RCC 7860 (cell line): ENCODE measurements at places on chromosomes 7 and 10.

GRCh38 chr7:155348806-155349205 is 51.1 kb downstream of the INSIG1 start:
- DNase-seq = no peak

DNA sequence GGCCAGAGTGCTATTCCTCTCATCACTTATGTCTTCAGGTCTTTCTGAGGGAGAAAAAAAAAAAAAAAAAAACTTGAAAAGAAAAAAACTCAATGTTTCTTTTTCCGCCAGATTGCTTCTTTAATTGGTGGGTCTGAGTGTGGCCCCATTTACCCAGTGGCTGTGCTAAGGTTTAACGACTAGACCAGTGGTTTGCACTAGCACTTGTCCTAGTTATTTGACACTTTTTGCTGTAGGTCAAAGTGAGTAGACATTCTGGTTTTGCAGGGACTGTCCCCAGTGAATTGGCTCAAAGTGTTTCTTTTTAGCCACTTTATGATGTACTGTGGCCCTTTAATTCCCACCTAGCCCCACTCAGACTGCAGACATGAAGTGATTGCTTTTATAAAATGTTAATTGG is 273.3 kb downstream of the PTEN start:
- no peak for DNase-seq

GRCh38 chr7:141452911-141453310 is 98.3 kb upstream of the AGK start:
- DNase-seq = no peak

GRCh38 chr10:24603333-24603732 is 120.4 kb downstream of the ARHGAP21 start:
- peak; percentile 59 for DNase-seq

GRCh38 chr7:24968165-24968564 is 11.8 kb downstream of the OSBPL3 start:
- DNase-seq = peak; percentile 53

DNA sequence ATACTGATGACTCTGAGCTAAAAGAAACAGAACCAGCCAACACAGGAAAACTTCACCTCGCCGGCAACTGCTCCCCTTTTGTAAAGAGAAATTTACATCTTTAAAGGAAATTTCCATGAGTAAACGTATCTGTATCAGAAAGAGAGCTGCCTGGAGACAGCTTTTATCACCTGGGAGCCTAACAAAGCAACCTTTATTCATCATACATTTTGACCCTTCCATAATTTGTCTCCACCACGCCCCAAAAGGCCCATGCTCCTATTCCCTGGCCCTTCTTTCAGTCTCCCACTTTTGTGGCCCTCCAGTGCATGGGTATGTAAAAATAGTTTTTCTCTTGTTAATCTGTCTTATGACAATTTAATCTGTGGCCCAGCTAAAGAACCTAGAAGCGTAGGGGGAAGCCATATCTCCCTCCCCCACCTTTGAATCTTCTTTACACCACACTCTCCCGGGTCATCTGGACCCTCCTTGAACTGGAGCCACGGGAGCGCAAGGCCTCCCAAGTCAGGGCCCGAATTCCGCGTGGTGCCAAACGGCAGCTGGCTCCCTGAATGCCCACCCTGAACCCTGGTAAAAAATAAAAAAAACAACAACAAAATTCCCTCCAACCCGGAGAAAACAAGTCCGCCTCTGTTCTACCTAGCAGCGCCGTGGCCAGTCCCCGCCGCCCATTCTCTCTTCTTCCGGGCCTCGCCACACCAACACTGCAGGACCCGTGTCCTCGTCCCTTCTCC is 15.4 kb upstream of the FKBP9 start:
- no peak for DNase-seq

- no peak for DNase-seq
Measured at GRCh38 chr10:128763588-128763987, 637.4 kb upstream of the MKI67 start.

- no peak for DNase-seq
Measured at GRCh38 chr10:125133696-125134482, 26.5 kb downstream of the CTBP2 start.

GRCh38 chr10:102729029-102730026 is 14.4 kb upstream of the WBP1L start:
- peak; percentile 60 for DNase-seq

GRCh38 chr10:24897326-24897926 is 55.0 kb downstream of the PRTFDC1 start:
- DNase-seq = peak; percentile 63

DNA sequence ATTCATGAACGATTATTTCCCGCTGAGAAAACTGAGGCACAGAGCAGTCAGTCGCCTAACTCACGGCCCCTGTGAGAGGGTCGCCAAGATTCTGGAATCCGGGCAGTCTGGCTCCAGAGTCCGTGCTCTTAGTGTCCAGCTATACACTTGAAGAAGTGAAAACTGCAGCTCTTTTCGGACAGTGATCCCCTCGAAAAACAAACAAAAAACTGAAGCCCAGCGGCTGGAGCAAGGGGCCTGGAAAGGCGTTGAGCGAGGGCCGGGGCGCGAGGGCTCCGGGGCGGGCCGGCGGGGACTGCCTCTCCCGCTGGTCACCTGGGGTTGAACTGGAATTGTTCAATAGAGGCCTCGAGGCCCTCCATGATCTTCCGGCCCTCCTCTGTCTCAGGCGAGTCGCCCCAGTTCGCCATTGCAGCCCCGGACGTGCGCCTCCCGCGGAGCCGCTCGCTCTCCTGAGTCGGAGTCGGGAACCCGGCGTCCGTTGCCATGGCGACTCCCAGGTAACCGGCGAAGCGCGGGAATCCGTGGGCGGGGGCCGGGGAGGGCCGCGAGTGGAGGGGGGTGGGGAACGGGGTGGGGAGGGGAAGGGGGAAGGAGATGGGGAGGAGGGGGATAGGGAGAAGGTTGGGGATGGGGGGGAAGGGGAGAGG is 881 bp downstream of the C10orf67 start:
- no peak for DNase-seq

DNA sequence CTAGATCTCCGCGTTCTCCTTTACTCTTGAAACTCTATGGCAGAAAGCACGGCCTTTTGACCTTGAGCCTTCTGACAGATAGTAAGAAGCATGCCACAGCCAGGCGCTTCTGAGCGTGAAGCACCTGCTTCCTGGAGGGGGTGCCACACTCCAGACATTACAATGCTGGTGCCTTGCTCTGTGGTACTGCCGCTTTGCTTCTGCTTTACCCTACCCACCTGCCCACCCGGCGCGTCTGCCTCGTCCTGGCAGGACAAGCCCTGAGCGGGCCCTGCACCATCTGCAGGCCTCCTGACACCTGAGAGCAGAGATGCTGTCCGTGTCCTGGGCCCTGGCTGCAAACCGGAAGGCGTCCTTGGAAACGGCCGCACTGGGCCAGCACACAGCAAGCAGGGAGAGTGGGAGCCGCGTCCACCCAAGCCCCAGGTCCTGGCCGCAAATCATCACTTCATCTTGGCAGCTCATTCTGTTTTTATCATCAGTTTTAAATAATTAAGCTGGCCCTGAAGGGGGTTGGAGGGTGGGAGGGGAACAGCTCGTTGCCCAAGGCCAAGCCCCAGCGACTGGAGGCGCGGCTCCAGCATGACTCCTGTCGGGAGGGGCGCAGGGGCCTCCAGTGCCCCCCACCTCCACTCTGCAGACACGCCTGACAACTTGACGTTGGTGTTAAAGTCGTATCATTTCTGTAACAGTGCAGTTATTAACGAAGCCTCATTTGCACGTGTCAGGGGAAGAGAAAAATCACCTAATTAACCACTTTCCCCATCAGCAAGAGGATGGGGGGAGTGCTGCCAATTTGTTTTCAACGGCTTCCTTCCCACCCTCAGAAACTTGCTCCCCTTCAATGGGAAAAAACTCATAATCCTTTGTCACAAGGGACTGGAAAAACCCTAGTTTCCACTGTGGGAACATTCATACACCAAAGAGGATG is 132.2 kb downstream of the MAD1L1 start:
- no peak for DNase-seq

DNA sequence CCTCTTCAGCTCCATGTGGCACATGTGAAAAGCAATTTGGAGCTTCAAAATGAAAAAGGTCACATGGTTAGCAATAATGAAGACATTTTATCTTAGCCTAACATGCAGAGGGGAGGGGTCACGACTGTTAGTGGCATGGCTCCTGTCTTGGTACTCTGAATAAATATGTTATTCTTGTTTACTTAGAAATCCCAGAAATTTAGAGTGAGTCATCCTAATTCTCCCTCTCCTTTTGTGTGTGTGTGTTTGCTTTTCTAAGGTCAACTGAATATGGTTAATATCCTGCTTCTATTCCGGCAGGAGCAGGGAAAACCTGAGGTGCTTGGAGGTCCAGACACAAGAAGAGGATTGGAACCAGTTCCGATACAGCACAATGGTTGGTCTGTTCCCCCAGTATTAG is 17.6 kb downstream of the BCCIP start:
- no peak for DNase-seq

GRCh38 chr10:58820386-58820785 is 307.7 kb downstream of the BICC1 start:
- DNase-seq = no peak

DNA sequence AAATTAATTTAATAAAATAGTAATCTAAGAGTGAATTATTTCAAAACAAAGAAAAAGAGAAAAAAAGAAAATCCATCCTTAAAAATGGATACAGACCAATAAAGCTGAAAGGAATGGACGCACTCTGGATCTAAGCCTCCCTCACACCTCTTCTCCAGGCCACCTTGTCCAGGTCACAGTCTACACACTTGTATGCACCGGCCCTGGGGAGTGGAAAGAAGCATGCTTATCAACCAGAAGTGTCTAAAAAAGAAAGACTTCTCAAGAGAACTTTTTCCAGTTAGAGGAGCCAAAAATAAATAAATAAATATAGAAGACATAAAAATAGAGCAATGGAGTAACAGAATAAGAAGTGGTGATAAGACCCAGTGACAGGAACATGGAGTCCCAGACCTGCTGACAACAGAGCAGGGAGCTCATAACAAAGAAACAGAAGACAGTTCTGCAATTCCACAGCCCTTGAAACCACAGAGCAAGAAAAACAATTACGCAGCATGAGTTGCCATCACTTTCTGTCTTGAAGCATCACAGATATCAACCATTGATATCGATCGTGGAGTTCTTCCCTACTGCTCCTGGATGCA is 311.7 kb upstream of the NFE2L3 start:
- DNase-seq = no peak

DNA sequence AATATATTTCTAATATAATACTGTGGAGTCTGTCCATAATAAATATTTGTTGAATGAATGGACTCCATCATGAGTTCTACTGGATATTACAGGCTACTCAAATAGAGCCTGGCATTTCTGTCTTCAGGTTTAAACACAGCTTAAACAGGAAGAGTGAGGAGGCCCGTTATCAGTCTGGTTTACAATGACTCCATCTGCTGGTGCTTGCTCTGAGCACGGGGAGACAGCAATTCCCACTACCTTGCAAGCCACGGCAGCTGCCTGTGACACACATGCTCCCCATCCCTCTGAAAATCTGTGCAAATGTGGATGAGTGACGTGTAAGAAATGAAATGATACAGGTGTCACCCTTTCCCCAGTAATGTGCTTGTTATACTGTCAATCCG is 293.5 kb upstream of the IMMP2L start:
- DNase-seq = no peak

DNA sequence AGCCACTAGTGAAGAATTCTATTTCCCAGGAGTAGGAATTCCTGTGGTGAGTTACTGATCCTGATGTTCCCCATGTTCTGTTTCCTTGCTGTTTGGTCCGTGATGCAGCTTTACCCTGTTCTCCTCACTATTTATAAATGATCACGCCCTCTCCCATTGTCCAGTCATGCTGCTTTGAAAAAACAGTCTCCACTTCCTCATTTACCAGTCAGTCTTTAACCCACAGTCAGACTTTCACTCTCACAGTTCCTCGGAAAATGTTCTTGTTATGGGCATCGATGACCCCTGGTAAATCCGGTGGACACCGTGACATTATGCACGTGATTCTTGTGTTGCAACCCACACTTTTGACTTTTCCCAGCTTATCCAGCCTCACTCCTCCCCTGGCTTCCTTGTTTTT is 14.4 kb downstream of the SCIN start:
- peak; percentile 34 for DNase-seq

GRCh38 chr10:13417459-13418126 is 69.5 kb upstream of the SEPHS1 start:
- DNase-seq = peak; percentile 33

GRCh38 chr10:114603948-114604347 is 54.1 kb downstream of the ABLIM1 start:
- DNase-seq = peak; percentile 49

- DNase-seq = no peak
Measured at GRCh38 chr10:69051710-69052487, 36.0 kb upstream of the SRGN start.

DNA sequence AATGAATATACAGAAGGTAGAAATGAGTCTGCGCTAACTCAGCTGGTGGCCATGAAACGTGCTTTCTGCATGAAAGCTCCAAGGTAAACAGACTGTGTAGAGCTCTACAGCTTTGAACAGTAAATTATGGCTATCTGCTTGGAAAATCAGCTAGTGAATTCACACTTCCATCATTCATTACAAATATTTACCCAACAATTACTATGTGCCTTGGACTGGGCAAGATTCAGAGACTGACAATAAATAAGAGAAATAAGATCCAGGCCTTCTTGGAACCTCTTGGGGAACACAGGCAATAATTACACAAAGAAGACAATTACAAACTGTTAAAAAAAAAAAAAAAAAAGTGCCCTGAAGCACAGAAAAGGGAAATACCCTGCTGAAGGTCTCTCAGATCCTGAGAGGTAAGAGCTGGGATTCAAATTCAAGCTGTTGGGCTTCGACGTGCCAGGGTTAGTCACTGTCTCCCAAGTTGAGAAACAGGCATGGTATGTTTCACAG is 15.8 kb downstream of the TSPAN12 start:
- DNase-seq = peak; percentile 53

GRCh38 chr10:26468291-26468690 is 30.1 kb downstream of the APBB1IP start:
- peak; percentile 86 for DNase-seq

DNA sequence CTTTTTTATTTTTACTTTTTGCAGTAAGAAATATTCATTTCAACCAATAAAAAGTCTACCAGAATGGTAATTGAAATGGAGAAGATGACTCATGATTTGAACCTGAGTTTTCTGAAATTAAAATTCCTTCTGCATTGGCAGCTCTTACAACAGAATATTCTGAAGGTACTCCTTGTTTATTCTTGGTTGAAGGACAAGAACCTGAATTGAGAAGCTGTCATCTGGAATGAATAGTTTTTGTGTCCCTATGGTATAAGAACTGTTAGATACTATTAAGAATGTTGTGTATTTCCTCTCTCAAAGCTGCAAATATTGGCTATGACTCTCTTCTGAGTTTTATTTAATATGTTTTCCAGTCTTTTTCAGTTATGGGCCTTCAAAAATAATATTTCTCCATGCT is 56.1 kb downstream of the CDK1 start:
- DNase-seq = no peak

- DNase-seq = no peak
Measured at GRCh38 chr10:49577182-49577925, 32.8 kb upstream of the SLC18A3 start.
